ENCODE measurements at places on chromosomes 16 and 17. TPM values are rescaled to one million over a fixed set of nuclear protein-coding genes. Genes with fewer than 3 reads are reported as not detected.

SMIM5 gene
- total RNA-seq, result not detected

QPRT gene
- total RNA-seq, result 8.3 TPM

PERCC1 gene
- not detected for total RNA-seq

NT5C3B gene
- 19.0 TPM for total RNA-seq

CHRNB1 gene
- total RNA-seq, result 13.0 TPM

EME1 gene
- total RNA-seq, result 25.1 TPM

CCDC144A gene
- total RNA-seq, result 5.3 TPM

MIEN1 gene
- 40.1 TPM for total RNA-seq

TMIGD1 gene
- not detected for total RNA-seq

PROCA1 gene
- total RNA-seq, result 7.4 TPM

FAM20A gene
- not detected for total RNA-seq

GRB7 gene
- 0.40 TPM for total RNA-seq

GRCh38 chr17:37083456-37083855, 134.7 kb downstream of the AATF start:
- DNase-seq, result no peak

GRCh38 chr16:89607453-89607852, 6.0 kb upstream of the DPEP1 start:
- no peak for DNase-seq

DNA sequence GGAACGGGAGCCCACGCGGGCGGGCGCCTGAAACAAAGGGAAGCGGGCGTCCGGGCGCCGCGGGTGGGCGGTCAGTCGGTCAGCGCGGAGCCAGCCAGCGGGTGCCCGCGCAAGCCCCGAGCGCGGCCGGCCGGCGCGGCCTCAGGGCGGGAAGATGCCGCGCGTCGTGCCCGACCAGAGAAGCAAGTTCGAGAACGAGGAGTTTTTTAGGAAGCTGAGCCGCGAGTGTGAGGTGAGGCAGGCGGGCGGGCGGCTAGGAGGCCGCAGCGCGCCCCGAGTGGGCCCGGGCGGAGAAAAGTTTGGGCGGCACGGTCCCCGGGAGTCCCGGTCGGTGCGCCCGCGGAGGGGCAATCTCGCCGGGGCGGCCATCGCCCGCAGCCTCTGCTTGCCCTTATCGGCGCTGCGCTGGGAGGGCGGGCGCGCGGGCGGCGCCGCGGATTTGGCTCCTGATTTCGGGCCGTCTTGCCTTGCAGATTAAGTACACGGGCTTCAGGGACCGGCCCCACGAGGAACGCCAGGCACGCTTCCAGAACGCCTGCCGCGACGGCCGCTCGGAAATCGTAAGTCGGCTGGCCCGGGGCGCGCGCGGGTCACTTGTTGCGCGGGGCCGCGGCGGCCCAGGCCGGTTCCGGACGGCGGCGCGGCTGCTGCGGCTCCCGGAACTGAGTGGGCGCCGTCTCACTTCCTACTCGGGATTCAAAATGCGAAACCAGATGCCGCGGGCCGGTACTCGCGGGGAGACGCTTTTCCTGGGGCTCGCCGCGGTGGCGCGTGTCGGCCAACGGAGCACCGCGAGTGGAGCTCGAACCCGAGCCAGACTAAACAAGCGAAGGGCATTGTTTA, 526 bp downstream of the CBFB start:
- DNase-seq, result peak; percentile 67

- no peak for DNase-seq
Observed at GRCh38 chr17:44881145-44881544, 18.1 kb downstream of the EFTUD2 start.

DNA sequence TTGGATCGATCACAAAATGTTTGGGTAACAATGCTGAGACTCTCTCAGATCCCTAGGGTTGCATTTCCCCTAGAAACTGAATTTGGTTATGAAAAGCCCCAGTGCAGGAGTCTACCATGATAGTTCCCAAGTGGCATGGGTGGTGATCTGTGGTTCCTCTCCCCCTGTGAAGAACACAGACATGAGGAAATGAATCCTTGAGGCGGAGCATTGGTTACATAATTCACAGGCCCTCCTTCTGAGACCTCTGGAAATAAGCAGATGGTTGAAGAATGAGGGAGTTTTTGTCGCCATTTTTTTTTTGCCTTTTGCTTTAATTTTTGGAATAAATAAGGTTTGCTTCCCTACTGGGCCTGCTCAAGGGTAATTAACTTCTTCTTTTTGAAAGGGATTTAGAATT, 597.0 kb upstream of the RBFOX1 start:
- DNase-seq, result no peak

DNA sequence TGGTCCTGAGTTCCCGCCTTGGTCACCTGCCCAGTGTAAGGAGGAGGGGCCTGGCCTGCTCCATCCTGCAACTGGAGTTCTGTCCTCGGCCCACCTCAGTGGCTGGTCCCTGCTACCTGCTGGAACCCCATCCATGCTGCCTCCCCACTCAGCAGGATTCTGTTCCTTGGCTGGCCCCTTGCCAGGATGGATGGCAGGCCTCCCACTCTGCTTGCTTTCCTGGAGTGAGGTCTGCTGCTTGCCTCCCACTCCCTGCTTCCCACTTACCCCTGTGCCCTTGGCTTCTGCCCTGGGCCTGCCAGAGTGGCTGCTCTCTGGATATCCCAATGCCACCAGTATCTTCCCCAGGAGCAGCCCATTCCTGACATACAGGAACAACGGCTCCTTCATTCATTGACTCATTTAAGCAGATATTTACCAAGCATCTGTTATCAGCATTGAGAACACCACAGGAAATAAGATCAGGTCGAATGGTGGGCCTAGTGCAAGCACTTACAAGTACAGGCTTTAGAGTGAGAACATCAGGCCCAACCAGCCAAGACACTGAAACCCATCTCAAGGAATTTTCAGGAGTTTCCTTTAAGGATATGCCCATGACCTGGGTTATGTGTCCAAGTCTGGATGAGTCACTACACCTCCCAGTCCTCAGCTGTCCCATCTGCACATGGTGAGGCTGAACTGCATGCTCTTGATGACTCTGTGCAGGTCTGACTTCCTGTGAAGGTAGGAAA, 17.0 kb upstream of the RPRML start:
- DNase-seq, result no peak

GRCh38 chr17:21373036-21373435, 3.1 kb upstream of the KCNJ12 start:
- DNase-seq, result no peak

DNA sequence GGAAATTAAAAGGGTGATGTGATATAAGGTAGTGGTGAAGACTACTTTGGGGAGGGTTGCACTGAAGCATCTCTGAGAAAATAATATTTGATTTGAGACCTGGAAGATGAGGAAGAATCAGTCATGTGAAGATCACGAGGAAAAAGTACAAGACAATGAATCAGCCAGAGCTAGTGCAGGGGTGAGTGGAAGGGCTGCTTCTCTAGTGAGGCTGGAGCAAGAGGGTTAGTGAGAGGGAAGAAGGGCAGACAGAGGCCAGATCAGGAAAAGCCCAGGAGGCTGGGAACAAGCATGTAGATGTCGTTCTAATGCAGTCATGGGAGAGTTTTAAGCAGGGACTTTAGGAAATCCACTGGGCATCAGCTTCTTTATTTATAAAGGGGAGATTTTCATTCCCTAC, 504.2 kb upstream of the SALL1 start:
- DNase-seq, result no peak

DNA sequence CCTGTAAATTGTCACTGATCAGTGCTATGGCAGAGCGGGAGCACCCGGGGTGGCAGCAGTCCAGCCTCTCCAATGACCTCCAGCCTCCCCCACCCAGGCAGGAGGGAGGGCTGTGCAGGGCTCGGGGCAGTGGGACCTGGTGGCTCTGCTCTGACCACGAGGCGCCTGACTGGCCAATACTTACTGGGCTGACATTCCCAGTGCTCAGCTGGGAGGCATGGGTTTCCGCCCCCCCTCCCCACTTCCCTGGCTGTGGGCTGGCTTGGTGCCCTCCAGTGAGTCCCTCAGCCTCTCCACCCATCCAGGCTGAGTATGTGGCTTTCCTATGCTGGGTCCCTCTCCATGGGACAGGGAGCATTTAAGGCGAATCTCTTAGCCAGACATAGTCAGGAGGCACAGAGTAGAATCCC, 2.7 kb downstream of the SOCS3 start:
- DNase-seq, result peak; percentile 33

GRCh38 chr17:61144617-61145564, 254.8 kb upstream of the TBX2 start:
- DNase-seq, result no peak

DNA sequence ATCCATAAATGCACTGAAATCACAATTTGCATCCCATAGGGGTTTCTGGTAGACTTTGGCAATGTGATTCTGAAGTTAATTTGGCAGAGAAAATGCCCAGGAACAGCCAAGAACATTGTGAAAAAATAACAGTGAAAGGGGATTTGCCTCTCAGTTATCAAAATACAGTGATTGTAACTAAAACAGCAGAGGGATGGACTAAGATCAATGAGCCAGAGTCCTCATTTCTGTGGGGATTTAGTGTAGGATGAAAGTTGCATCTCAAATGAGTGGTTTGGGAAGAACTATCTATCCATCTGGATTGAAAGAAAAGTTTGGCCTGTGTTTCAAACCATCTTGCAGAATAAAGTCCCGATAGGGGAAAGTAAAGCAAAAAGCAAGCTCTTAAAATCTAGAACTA, 28.1 kb downstream of the MYBBP1A start:
- no peak for DNase-seq

- DNase-seq, result peak; percentile 92
Observed at GRCh38 chr16:96935-97381, 18.9 kb downstream of the MPG start.

- DNase-seq, result no peak
Observed at GRCh38 chr16:12132290-12132689, 155.8 kb downstream of the SNX29 start.

- DNase-seq, result no peak
Observed at GRCh38 chr17:57939797-57940196, 15.4 kb downstream of the CUEDC1 start.

- no peak for DNase-seq
Observed at GRCh38 chr17:82765371-82765770, 13.5 kb downstream of the TBCD start.

- DNase-seq, result no peak
Observed at GRCh38 chr17:27982688-27983087, 59.8 kb upstream of the NLK start.

- DNase-seq, result no peak
Observed at GRCh38 chr17:79790805-79791734, 5.8 kb downstream of the CBX8 start.

DNA sequence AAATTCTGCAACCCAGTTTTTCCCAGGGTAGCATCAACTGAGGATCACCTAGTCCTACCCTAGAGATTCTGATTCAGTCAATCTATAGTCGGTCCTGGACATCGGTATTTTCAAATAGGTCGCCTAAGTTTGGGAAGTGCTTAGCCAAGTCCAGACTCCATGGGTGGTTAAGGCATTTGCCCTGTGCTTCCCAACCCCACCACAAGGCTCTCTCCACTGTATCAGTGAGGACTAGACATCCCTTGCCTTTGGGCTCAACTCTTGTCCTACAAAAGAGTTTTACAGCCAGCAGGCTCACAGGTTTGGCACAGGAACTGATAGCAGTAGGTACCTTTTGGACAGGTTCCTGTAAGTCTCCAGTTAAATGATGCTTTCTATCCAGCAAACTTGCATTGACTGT, 13.8 kb downstream of the HYDIN start:
- DNase-seq, result no peak

GRCh38 chr17:691423-691822, 23.2 kb downstream of the VPS53 start:
- no peak for DNase-seq

DNA sequence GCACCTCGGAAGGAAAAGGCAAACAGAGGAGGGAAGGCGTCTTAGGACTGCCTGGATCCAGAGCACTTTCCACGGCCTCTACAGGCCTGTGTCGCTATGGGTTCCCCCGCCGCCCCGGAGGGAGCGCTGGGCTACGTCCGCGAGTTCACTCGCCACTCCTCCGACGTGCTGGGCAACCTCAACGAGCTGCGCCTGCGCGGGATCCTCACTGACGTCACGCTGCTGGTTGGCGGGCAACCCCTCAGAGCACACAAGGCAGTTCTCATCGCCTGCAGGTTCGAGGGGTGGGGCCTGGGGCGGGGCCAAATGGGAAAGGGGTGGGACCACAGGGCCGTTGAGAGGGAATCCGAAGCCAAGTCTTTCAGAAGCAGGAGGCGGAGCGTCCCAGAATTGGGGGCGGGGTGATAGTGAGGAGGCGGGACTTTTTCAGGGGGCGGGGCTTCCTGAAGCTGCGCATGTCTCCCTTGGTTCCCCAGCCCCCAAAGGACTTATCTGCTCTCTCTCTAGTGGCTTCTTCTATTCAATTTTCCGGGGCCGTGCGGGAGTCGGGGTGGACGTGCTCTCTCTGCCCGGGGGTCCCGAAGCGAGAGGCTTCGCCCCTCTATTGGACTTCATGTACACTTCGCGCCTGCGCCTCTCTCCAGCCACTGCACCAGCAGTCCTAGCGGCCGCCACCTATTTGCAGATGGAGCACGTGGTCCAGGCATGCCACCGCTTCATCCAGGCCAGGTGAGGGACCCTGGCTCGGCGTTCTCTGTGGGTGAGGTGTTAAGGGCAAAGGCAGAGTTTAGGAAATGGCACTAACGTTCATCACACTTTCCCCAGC, 939 bp downstream of the BCL6B start:
- peak; percentile 98 for DNase-seq

- no peak for DNase-seq
Observed at GRCh38 chr17:49631496-49631895, 46.4 kb downstream of the SPOP start.
